ENCODE measurements at places on chromosomes 7 and 10.

DNA sequence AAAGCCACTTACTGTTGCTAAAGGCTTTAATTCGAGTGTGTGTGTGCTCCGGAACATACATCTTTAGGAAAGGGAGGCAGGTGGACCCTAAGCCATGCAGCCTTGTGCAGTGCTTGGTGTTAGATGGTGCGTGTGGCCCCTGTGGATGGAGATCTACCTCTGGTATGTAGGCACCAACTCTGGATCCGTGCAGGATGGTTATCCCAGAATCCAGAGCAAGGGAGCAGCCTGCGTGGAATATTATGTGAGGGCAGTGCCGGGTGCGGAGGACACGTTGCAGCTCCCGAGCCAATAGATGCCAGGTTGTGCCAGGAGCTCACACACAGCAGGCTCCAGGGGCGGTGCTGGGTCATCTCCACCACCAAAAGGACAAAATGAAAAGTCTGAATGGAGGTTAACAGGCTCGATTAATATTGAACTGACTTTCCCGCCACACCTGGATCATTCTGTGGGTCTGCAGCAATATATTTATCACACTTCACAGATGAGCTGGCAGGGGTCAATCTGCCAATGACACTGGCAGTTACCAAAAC is 143.0 kb upstream of the NPS start:
- no peak for DNase-seq

- DNase-seq, result no peak
These were observed 237.3 kb upstream of the SP8 start for GRCh38 chr7:21023841-21024484.

DNA sequence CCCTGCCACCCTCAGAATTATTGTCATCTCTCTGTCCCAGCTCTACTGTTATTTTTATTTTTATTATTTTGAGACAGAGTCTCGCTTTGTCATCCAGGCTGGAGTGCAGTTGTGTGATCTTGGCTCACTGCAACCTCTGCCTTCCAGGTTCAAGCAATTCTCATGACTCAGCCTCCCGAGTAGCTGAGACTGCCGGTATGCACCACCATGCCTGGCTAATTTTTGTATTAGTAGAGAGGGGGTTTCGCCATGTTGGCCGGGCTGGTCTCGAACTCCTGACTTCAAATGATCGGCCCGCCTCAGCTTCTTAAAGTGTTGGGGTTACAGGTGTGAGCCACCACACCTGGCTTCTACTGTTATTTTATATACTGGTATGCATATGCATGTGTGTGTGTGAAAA is 11.0 kb downstream of the CALHM2 start:
- DNase-seq, result no peak

DNA sequence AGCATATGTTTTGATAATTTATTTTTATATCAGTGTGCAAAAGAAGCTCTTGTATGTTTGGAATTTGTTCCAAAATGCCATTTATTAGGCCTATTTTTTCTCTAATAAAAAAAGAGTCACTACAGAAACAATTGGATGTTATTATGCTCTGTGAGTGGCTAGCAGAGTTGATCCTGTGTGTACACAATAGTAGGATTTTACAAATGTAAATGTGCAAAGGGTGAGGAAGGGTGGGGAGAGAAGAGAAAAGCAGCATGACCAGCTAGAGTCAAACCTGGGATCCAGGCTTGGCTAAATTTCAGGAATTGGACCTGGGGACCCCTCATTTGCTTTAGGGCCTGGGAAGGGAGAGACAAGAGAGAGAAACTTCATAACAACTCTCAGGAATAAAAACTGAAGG is 32.5 kb downstream of the SEMA3A start:
- no peak for DNase-seq

GRCh38 chr10:110208614-110209453 is 1.4 kb downstream of the MXI1 start:
- DNase-seq, result peak; percentile 60

GRCh38 chr7:2913760-2914387 is 69.8 kb upstream of the GNA12 start:
- DNase-seq, result no peak

- no peak for DNase-seq
These were observed 36.7 kb downstream of the TMEM248 start for GRCh38 chr7:66957595-66958290.

DNA sequence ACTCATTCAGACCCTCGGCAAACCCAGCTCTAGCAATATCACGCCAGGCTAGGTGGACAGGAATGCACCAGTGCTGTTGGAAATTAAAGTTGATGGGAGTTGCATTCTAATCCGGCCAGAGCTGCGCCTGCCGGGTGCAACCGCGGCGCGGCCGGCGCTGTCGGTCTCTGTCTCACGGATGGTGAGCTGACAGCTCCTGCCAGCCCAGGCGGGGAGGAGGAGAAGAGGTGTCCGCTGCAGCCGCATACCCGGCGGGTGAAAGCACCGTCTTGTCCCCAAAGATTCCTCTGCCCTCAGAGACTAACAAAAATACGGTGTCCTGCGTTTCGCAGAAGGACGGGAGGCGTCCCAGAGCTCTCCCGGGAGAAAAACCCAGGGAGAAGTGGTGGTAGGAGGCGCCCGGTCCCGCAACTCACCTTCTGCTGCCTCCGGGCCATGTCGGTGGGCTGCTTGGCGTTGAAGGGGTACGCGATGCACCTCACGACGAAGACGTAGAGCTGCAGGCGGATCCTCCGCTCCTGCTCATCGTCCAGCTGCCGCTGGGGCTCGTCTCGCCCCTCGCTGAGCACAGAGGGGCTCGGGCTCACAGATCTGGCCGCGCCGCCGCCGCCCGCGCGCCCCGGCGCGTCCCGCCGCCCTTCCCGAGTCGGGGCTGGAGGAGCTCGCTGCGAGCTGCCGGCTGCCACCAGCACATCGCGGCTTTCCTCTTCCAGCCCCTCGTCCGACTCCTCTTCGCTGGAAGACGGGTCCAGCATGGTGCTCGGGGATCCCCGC is 490 bp downstream of the CADPS2 start:
- DNase-seq, result peak; percentile 15

GRCh38 chr10:76202777-76203176 is 771.4 kb downstream of the LRMDA start:
- no peak for DNase-seq

GRCh38 chr10:113982296-113982695 is 61.4 kb upstream of the ADRB1 start:
- DNase-seq, result no peak

GRCh38 chr7:30159163-30159562 is 24.4 kb downstream of the MTURN start:
- DNase-seq, result no peak

DNA sequence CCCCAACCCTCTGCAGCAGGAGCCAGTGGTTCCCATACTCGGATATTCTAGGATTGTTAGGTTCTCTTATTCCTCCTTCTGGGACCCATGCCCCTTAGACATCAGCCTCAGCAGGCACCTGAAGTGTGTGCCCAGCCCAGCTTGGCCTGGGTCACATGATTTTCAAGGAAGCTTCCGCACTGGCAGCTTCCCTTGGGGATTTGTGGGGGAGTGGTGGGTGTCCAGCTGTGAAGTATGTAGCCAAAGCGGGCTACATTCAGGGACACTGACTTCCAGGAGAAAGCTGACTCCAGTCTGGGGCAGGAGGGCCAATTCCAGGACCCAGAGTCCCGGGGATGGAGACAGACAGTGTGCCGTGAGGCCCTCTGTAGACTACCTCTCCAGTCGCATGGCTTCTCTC is 1.3 kb downstream of the LDB1 start:
- DNase-seq, result no peak

All from muscle of arm (tissue), 14 donors.